ENCODE measurements at places on chromosomes 4 and X.

- no peak for DNase-seq
These were observed 32.4 kb downstream of the PRMT9 start for GRCh38 chr4:147651563-147651962.

DNA sequence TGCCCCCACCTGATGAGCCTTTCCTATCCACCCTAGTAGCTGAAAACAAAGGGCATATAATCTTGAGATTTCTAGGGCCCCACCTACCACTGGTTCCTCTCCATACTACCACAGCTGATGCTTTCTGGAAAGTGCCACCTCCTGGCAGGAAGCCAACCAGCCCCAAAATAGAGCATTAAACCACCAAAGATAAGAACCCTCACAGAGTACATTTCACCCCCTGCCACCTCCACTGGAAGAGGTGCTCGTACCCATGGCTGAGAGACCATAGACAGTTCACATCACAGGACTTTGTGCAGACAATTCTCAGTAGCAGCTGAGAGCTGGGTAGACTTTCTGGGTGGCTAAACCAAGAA, 94.1 kb downstream of the IRS4 start:
- no peak for DNase-seq

DNA sequence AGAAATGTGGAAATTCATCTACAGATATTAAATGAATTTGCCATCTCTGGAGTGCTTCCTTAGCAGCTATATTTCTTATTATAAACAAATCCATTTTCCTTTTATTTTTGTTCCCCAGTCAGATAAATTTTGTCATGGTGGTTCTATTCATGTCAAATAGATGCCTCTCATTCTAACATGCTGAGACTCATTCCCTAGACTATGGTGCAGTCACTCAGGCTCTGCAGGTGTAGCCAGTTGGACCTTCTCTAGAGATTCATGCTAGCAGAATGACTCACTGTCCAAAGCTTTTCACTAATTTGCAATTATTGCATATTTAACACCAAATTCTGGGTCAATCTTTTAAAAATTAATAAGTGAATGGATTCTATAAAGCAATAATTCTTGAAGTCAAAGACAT, 1392.7 kb downstream of the PCDH7 start:
- DNase-seq: no peak

DNA sequence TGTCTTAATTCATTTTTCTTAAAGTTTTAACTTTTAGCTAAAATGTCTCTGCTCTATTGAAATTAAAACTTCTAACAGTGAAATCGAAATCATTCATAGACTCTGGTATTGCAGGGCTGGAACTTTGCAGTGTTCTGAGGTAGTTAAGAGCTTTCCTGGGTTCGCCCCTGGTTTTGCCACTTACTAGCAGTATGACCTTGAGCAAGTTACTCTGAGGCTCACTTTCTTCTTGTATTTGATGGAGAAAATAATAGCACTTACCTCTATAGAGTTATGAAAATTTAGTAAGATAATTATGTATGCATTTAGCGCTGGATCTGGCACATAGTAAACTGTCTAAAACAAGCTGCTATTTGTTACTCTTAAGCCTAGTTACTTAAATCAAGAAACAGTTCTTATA, 1.7 kb downstream of the SLAIN2 start:
- no peak for DNase-seq

- no peak for DNase-seq
These were observed 47.2 kb downstream of the TBCK start for GRCh38 chr4:106268786-106269185.

GRCh38 chr4:42865572-42866189, 26.8 kb upstream of the GRXCR1 start:
- no peak for DNase-seq

- no peak for DNase-seq
These were observed 75.3 kb upstream of the GRIA3 start for GRCh38 chrX:123108513-123109427.

DNA sequence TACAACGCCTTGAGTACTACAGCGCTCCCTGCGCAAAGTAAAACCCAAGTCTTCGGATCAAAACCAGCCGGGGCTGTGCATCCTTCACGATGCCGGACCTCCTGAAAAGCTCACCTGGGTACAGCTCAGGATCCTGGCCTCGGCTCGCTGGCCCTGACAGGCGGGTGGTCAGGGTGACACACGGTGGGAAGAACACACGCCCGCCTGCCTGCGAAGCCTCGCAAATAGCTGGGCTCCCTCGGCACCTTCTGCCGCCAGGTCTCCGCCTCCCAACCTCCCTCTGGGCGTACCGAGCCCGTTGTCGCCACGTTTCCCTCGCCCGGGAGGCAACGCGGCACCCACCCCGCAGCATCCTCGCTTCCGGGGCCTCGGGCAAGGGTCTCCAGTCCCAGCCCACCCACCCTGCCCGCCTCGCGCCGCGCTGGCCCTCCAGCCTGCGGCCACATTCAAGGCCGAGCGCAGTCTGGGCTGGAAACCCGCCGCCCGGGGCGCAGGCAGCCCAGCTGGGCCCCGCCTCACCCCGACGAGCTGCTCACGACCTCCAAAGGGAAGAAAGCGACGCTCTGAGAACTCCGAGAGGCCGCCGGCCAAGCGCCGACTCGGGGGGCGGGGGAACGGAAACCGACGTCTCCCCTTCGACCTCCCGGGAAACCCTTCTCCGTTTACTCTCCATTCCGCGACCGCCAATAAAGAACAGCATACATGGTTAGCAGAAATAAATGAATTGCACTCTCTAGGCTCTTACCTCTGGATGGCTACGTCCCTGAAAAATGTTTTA, 511 bp downstream of the PPM1K start:
- DNase-seq: peak; percentile 61

DNA sequence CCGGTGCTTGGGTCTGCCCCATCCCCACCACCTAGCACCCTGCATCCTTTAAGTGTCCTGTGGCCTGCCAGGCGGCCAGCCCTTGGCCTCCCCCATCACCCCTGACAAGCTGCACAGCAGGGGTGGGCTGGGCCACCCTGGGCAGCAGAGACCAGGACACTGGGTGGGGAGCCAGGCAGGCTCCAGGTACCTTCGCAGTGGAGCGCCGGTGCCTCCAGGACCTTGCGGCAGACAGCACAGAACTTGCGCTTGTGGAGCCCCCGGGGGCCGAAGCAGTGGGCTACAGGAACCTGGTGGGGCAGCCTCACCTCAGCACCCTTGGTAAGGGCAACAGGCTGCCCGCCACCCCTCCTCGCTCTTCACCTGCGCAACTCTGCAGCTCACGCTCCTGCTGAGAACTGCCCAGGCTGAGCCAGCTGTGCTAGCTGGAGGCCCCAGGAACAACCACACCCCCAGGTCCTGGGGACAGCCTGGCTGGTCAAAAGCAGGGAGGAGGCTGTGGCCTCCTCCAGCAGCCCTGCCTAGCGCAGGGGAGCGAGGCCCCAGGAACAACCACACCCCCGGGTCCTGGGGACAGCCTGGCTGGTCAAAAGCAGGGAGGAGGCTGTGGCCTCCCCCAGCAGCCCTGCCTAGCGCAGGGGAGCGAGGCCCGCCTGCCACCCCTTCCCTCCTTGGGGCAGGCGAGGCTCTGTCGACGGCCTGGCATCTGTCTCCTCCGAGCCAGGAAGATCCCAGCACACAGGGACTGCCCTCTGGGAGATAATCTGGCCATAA, 4.6 kb downstream of the DGKQ start:
- no peak for DNase-seq

GRCh38 chr4:84681486-84682274, 98.8 kb downstream of the CDS1 start:
- peak; percentile 14 for DNase-seq

- DNase-seq: no peak
These were observed 567.9 kb upstream of the HTR2C start for GRCh38 chrX:114015966-114016365.

- DNase-seq: no peak
These were observed 38.4 kb downstream of the UGT2A2 start for GRCh38 chr4:69601065-69601464.

- DNase-seq: no peak
These were observed 126.4 kb upstream of the GATB start for GRCh38 chr4:151887031-151887815.

- DNase-seq: no peak
These were observed 233.6 kb downstream of the TRIML1 start for GRCh38 chr4:188372829-188373228.

GRCh38 chrX:48927736-48928382, 9.0 kb upstream of the PIM2 start:
- no peak for DNase-seq

DNA sequence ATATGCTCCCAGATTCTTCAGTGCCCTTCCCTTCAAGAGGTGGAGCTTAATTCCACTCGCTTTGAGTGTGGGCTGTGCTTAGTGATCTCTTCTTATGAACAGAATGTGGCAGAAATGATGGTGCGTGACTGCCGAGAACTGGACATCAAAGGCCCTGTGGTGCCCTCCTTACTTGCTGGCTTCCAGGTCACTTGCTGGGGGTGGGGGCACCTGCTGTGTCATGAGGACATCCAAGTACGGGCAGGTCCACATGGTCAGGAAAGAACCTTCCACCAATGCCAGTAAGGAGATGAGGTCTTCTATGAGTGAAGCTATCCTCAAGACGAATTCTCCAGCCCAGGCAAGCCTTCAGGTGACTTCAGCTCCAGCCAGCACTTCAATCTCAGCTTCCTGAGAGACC, 95.8 kb downstream of the FAM53A start:
- no peak for DNase-seq

DNA sequence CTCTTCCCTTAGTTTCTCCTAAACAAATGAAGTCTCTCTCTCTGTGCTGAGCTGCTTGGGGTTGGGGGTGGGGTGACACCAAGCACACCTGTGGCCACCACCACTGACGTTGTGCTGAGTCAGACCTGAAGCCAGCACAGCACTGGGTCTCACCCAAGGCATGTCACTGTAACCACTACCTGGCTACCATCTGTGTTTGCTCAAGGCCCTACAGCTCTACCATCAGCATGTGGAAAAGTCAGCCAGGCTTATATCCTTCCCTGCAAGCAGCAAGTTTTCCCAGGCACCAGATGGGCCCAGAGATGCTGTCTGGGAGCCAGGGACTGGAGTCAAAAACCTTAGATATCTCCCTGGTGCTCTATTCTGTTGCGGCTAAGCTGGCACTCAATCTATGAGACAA, 6.9 kb downstream of the CXCL10 start:
- no peak for DNase-seq

DNA sequence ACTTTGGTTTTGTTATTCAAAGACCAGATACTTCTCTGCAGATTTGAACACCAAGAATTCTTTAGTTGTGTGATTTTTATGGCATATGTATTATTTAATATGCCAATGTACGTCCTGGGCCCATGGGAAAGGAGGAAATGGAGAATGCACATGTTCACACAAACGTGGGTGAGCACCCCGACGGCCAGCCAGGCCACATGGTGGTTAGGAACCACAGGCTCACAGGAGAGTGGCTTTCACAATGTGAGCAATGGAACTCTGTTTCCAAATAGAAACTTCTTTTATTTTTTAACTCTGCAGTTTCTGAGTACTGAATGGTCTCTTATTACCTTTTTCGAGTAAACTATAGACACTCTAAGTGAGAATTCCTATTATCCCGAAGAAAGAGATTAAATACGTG, 58.0 kb upstream of the UNC5C start:
- no peak for DNase-seq

Measured in substantia nigra (tissue), 51 donors.